HFFc6 (cell line): ENCODE measurements at places on chromosomes 3 and 15. TPM values are rescaled to one million over a fixed set of nuclear protein-coding genes. Genes with fewer than 3 reads are reported as not detected.
A peak's percentile ranks its signal among the peaks of the same experiment; 100 is the strongest.

DNA sequence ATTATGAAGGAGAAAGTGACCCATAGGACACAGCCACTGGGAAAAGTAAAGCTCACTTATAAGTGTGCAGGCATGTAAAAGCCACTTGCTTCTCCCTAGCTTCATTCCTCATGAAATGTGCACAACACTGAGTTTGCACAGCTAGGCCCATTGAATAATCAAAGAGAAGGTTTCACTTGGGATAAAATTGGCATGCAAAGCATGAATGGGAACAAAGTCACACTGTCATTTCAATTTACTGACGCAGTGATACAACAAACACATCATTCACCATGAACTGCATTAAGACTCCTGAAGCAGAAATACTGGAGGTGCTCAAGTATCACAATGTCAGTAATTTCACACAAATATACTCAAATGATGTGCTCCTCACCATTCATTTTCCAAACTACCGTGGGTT is 61.1 kb downstream of the KCNMB2 start:
- H3K27me3 ChIP-seq: no peaks in the 10 kb centered on the region; the same call in 1 of the 2 replicates
- no peaks in the 10 kb centered on the region for H3K36me3 ChIP-seq
- H3K4me3 ChIP-seq: no peak overlapping the region
- H3K27ac ChIP-seq: no peak overlapping the region
- DNase-seq: no peak
- H3K4me1 ChIP-seq: no peaks in the 10 kb centered on the region

- H3K27me3 ChIP-seq: peaks cover 60% of the 10 kb centered on the region
- no peaks in the 10 kb centered on the region for H3K4me1 ChIP-seq
- no peak for DNase-seq
These were observed 46.4 kb upstream of the IQSEC1 start for GRCh38 chr3:13119471-13120220.

GRCh38 chr3:9247361-9247940 is 2.0 kb downstream of the SRGAP3 start:
- DNase-seq: no peak
- H3K4me3 ChIP-seq: no peak overlapping the region
- H3K27me3 ChIP-seq: peaks cover 38% of the 10 kb centered on the region
- peaks cover 4% of the 10 kb centered on the region; the same call in 1 of the 2 replicates for H3K36me3 ChIP-seq
- H3K27ac ChIP-seq: no peak overlapping the region
- peaks cover 30% of the 10 kb centered on the region for H3K4me1 ChIP-seq

- H3K27ac ChIP-seq: no peak overlapping the region
- no peak for DNase-seq
- H3K27me3 ChIP-seq: no peaks in the 10 kb centered on the region
- H3K4me1 ChIP-seq: peaks cover 19% of the 10 kb centered on the region
- peaks cover 13% of the 10 kb centered on the region for H3K36me3 ChIP-seq
These were observed 18.2 kb downstream of the DCUN1D1 start for GRCh38 chr3:182962166-182962565.

DNA sequence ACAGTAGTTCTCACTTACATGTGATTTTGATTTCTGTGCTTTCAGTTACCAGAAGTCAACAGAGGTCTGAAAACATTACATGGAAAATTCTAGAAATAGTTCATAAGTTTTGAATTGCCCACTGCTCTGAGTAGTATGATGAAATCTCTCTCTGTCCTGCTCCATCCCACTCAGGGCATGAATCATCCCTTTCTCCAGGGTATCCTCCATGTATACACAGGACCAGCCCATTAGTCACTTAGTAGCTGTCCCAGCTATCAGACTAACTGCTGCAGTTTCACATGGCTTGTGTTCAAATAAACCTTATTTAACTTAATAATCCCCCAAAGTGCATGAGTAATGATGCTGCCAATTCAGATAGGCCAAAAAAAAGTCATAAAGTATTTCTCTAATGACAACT is 38.6 kb downstream of the EPHA3 start:
- no peak overlapping the region for H3K4me3 ChIP-seq
- H3K27me3 ChIP-seq: no peaks in the 10 kb centered on the region
- no peak overlapping the region for H3K27ac ChIP-seq
- H3K36me3 ChIP-seq: no peaks in the 10 kb centered on the region
- no peaks in the 10 kb centered on the region for H3K4me1 ChIP-seq
- DNase-seq: no peak

GRCh38 chr15:75036212-75036616 is 12.8 kb downstream of the PPCDC start:
- H3K4me1 ChIP-seq: peaks cover 37% of the 10 kb centered on the region
- DNase-seq: no peak
- H3K36me3 ChIP-seq: peaks cover 18% of the 10 kb centered on the region

DNA sequence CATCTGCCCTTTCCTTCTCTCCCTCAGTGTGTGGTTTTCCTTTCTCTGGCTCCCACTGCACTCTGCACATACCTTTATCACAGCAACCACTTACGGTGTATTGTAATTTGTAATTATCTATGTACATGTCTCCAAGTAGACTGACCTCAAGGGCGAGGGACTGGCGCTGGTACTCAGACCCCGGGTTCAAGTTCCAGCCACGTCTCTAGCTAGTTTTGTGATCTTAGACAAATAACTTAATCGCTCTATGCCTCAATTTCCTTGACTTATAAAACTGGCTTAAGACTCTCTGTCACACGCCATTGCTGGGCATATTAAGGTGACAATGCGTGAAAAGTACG is 607 bp upstream of the SENP2 start:
- DNase-seq: no peak
- peaks cover 26% of the 10 kb centered on the region for H3K4me1 ChIP-seq
- peak overlapping the region; percentile 96 for H3K27ac ChIP-seq

DNA sequence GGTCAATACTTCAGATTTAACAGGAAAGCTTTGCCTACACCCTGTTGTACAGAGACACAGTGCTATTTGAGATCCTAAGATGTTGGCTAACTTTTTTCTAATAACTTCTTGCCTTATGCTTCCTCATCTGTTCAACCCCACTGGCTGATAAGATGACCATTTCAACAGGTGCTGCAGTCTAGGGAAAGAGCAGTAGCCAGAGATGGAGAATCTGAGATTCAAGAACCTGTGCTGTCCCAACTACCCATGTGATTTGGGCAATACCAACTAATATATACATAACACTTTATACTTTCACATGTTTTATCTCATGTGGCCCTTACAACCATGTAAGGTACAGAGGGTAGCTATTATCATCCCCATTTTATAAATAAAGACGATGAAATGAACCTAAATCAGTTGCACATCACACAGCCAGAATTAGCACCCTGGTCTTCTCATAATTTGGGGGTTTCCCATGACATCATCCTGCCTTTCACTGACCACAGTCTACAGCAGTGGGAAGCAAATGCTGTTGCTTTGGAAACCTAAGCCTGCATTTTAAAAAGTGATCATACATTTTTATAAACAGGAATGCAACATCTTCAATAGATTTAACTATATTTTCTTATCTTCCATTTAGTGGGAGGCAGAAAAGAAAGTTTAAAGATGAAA is 9.7 kb downstream of the TTC23 start:
- DNase-seq: no peak
- H3K4me3 ChIP-seq: no peak overlapping the region
- peaks cover 13% of the 10 kb centered on the region; the same call in 1 of the 2 replicates for H3K36me3 ChIP-seq
- H3K27me3 ChIP-seq: no peaks in the 10 kb centered on the region; the same call in 1 of the 2 replicates

GPR149 gene
- not detected in 3 replicates for total RNA-seq

ARL14 gene
- not detected in 3 replicates for total RNA-seq
